Activated T-helper 1 cell treated with anti-CD3 and anti-CD28 coated beads, Interleukin-2, amount 50 U/mL, for 16 hours (primary cell): ENCODE measurements at places on chromosomes 3 and 15.

GRCh38 chr3:23762214-23762613 lies 43.5 kb upstream of the UBE2E1 start:
- DNase-seq, result no peak

GRCh38 chr15:60172143-60172542 lies 168.0 kb downstream of the FOXB1 start:
- no peak for DNase-seq

DNA sequence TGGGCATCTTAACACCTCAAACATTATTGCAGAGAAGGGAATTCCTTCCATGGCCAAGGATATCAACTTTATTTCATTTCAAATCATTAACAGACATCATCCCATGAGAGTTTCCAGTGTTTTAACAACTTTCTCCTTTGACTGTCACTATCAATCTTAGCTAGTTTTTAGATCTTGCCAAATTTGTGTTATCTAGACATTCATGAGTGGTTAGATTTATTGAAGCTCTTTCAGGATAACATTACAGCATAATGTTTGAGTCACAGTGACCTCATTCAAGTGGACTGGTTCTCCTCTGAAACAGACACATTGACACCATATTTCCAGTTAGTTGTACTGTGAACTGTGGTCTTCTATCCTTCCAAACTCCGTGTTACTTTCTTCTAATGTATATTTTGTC lies 8.6 kb upstream of the TNFAIP8L3 start:
- no peak for DNase-seq

- DNase-seq, result no peak
Measured at GRCh38 chr3:55169161-55169560, 241.3 kb upstream of the LRTM1 start.

- DNase-seq, result no peak
Measured at GRCh38 chr15:88029696-88030095, 226.8 kb downstream of the NTRK3 start.

- DNase-seq, result no peak
Measured at GRCh38 chr15:38012894-38013293, 78.5 kb downstream of the TMCO5A start.

- DNase-seq, result no peak
Measured at GRCh38 chr3:9901967-9902366, 681 bp upstream of the IL17RE start.

DNA sequence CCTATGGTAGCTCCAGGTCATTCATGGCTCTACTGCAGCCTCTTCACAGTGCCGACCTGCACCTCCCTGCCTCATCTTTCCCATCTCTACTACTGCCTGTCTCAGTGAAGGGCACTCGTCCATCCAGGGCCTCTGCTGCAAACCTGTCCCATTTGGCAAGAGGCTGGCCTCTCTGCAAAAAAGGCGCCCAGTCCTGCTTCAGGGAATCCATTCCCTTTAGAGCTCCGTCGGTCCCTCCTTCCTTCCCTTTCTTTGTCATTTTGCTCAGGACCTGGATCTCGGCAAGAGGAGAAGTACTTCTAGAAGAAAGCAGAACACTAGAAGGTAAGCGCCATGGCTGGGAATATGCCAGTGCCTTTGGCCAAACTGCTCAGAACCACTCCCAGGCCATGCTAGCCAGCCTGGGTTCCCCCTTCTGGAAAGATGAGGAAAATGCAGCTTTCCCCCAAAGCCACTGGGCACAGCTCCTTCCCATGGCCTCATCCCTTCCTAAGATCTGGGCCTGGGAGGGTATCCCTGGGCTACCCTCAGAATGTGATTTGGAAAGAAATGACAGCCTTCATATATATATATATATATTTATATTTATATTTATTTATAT lies 6.4 kb upstream of the ISL2 start:
- DNase-seq, result no peak

DNA sequence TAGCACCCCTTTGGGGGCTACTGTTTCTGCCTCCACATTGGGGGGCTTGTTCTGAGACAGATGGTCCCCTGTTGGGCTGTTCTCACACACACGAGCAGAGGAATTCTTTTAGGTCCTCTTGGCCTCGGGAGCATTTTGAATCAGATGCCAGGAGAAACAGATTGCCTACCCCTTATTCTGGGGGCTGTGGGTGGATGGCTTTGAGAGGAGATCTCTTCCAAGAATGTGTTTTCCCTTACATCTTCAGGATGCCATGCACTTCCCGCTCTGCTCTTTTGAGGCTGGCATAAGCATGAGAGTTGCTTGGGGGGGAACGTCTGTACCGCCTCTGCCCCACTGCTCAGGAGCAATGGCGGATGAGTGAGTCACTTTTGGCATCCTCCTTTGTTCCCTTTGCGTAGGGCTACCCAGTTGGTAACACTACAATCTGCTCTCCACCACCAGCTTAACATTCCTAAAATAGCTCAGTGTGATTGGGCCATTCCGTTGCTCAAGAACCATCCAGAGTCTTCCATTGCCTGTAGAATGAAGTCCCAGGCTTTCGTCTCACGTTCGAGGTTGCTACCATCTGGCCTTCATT lies 154.4 kb downstream of the RPLP1 start:
- no peak for DNase-seq

DNA sequence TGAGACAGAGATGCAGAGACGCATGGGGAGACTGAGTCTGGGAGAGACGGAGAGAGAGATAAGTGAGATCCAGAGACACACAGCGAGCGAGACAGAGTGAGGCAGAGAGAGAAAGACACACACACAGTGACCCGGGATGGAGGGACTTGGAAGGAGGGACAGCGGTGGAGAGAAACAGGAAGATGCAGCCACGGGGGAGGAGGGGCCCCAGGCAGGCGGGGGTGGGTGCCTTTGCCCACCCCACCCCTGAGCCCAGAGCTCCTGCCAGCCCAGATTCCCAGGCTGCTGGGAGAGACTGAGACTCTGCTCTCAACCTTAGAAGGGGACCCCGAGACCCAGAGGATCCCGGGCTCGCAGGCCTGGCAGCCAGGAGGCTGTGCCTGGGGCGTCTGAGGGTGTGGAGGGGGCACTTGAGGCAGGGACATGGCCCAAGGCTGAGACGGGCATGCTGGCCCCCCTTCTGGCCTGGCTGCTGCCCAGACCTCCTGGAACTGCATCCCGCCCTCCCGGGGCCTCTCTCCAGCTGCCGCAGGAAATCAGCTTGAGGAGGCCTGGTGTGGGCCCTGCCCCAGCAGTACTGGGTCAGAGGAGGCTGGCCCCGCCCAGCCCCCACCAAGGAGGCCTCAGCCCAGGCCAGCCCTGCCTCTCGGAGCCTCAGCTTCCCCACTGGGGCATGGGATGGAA lies 18.1 kb downstream of the H1-8 start:
- no peak for DNase-seq

DNA sequence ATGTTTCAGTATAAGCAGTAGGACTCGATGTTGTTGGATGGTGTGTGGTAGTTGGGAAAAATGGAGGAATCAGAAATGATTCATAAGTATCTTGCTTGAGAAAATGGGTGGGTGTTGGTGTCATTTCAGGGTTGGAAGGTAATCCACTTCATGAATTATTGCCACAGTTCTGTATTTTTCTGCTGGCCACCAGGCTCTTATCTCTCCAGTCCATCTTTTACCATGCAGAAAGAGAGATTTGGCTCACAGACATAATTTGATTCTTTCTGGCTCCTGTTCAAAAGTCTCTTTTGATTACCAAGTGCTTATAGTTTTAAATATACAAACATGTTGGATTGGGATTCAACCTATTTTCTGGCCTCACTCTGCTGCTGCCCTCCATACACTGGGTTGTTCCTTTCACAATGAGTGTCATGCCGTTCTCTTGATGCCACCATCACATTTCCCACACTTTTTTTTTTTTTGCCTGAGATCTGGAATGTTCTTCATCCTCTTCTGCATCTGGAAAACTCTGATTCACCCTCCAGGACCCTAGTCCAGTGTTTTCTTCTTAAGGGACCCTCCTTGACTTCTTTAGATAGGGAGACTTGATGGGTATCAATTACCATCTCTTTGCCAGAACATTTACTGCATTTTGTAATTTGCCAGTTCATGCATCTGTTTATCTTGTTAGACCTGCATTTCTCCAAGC lies 69.4 kb upstream of the GAP43 start:
- no peak for DNase-seq

DNA sequence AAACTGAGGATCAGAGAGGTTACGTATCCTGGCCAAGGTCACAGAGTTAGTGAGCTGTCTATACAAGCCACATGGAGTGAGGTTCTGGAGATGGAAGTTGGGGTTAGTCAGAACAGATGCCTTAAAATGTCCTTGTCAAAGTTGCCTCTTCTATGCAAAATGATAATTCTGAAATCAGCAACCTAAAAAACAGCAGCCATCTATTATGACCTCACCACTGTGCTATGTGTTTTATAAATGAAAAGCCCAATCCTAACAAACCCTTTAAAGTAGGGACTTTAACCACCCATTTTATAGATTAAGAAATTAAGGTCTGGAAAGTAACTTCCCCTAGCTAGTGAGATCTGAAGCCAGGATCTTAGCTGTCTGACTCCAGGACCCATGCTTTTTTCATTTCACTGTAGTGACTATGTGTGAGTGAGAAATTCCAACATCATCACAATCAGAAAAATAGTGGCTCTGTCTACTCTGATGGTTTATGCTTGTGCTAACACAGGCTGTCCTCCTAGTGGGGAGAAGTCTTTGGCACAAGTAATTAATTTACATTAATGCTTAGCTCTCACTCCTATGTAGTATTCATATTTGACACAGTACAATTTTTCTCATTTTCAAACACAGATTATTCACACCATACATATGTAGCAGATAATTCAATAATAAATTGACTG lies 143.6 kb downstream of the ANO10 start:
- DNase-seq, result no peak

GRCh38 chr3:43217633-43218032 lies 68.7 kb upstream of the SNRK start:
- no peak for DNase-seq
